ENCODE measurements at places on chromosomes 12 and 14.
A peak's percentile ranks its signal among the peaks of the same experiment; 100 is the strongest.

- DNase-seq, result no peak
Measured at GRCh38 chr14:76537906-76538647, 162.1 kb downstream of the ESRRB start.

- DNase-seq, result no peak
Measured at GRCh38 chr12:128268379-128268995, 1.5 kb downstream of the TMEM132C start.

- no peak for DNase-seq
Measured at GRCh38 chr14:54533100-54533499, 23.4 kb downstream of the CGRRF1 start.

- DNase-seq, result no peak
Measured at GRCh38 chr12:130521375-130522124, 183.9 kb downstream of the PIWIL1 start.

GRCh38 chr12:32501835-32502333 is 102.5 kb downstream of the FGD4 start:
- no peak for DNase-seq

DNA sequence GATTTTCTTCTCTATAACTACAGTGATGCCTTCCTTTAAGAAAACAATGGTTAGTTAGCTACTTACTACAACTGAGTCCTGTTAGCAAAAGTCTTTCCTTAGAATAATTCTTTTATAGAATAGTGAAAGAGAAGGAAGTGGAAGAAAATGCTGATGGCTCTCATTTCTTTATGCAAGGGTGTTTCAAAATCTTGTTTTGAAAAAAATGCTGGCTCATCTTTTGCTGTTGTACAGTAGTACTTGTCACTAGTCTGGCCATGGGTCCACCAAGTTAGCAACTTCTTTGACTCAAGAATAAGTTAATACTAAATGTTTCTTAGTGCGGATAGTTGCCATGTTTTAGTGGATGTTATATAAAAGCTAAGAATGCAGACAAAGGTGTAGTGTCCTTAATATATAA is 225.4 kb downstream of the PTPRO start:
- no peak for DNase-seq

DNA sequence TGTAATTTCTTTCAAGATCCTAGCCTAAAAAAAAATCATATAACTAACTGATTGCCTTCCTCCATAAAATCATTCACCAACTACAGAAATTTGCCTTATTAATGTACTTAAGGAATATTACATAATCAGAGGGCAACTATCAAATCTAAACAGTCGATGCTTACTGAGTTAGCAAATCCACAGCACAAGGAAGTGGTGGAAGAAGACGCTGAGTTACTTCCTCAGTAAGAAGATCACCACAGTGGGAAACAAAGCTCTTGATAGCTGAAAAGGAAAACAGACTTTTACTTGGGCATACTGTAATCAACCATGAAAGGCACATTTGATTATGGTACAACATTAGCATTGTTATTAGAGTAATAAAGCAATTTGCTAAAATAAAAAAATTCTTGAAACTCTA is 48.7 kb downstream of the HEATR5A start:
- no peak for DNase-seq

DNA sequence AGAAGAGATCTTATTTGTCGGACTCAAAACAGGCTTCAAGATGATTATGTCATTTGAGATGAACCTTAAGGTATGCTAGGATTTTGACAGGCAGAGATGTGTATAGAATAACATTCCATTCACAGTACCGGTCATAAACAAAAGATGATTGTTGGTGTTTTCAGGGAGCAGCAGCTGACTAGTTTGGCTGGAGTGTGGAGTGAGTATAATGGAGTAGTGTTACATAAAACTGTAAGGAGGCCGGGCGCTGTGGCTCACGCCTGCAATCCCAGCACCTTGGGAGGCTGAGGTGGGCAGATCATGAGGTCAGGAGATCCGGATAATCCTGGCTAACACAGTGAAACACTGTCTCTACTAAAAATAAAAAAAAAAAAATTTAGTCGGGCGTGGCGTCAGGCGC is 23.9 kb downstream of the SERPINA10 start:
- no peak for DNase-seq

DNA sequence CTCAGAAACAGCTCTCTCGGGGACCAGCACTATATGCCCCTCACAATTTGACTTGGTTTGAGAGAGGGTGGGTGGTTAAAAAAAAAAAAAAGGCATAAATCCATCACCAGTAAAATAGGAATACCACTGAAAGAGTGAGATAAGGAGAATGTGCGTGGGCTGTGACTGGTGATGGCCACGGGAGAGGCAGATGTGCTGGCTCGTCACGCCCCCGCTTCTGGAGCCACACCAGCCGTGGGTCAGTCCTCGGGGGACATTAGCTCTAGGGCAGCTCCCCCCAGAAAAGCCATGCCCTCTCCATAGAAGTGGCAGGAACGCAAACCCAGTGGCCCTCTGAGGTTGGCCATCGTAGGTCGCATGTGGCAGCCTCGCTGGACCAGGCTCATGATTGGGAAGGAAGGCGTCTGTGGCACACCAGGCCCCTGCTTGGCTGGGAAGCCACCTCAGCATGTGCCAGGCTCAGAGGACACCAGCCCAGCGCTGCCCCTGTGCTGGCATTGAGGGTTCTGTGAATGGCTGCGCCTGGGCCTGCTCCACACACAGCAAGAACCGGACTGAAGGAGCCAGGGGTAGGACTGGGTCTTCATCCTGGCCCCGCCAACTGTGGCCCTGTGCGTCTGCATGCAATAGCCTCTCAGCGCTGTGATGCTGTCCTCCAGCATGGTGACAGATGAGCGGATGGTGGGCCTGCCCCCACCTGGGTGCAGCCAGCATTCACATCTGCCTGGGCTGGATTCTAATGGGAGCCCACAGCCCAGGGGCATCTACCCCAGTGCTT is 110.5 kb downstream of the PIWIL1 start:
- DNase-seq, result no peak

- DNase-seq, result no peak
Measured at GRCh38 chr12:47035484-47035883, 43.9 kb upstream of the PCED1B start.

DNA sequence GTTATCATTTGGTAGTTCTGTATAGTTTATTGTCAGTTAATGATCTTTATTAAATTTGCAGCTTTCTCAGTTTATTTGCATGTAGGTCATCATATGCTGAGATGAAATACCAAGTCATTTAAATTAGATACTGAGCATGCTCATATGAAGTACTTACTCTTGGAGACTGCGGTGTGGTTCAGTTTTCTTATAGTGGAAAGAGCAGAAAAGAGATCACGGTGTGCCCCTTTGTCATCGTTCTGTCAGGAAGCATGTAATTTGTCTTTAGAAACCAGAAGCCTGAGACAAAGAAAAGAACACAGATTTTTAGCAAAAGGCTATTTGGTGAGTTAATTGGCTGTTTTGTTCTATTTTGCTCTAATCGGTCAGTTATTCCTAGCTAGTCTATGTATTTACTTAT is 75.6 kb downstream of the PLEKHA5 start:
- DNase-seq, result no peak

- peak; percentile 37 for DNase-seq
Measured at GRCh38 chr14:61403411-61403810, 82.0 kb downstream of the PRKCH start.

- DNase-seq, result no peak
Measured at GRCh38 chr12:119505001-119505400, 88.6 kb upstream of the TMEM233 start.

- no peak for DNase-seq
Measured at GRCh38 chr12:108833757-108834472, 23.5 kb downstream of the SSH1 start.

DNA sequence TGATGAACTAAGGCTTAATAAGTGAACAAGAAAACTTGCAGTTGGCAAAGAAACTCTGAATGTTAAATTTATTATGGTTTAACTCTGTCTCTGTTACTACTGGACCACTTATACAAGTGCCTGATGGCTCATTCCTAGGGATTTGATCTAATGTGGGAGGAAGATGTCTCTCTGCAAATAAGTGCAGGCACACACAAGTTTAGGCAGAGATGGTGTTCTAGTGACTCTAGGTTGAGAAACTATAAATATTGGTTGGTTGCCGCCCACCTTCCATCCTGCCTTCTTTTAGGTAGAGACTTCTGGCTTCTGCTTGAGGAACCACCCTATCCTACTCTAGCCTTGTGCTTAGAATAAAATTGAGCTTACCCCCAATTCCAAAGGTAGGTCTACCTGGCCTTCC is 256.2 kb downstream of the PAWR start:
- no peak for DNase-seq

Measured in effector memory CD8-positive, alpha-beta T cell (primary cell).